Stimulated activated CD4-positive, alpha-beta T cell treated with anti-CD3 and anti-CD28 coated beads, TNF-alpha, amount 100 ng/mL, for 24 hours (primary cell): ENCODE measurements at places on chromosomes 1 and 21.

DNA sequence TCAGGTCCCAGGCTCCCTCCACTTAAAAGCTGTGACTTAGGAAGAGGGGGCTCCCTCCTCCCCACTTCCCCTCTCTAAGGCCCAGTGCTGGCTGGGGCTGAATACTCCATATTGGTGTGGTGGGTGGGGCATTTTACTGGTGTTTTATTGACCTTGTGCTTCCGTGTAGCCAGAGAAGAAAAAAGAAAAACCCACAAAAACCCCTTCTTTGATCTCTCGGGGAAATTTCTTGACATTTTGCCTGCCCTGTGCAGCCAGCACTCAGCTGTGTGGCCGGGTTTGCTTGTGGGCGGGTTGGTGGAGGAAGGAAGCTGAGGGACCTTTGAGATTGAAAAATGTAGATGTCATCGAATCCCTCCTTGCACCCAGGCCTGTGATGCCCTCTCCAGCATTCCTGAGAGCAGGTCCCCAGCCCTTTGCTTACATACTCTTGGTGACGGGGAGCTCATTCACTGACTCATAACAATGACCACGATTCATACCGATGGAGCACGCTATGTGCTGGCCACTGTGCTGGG lies 24.8 kb downstream of the TNFRSF8 start:
- DNase-seq, result no peak

DNA sequence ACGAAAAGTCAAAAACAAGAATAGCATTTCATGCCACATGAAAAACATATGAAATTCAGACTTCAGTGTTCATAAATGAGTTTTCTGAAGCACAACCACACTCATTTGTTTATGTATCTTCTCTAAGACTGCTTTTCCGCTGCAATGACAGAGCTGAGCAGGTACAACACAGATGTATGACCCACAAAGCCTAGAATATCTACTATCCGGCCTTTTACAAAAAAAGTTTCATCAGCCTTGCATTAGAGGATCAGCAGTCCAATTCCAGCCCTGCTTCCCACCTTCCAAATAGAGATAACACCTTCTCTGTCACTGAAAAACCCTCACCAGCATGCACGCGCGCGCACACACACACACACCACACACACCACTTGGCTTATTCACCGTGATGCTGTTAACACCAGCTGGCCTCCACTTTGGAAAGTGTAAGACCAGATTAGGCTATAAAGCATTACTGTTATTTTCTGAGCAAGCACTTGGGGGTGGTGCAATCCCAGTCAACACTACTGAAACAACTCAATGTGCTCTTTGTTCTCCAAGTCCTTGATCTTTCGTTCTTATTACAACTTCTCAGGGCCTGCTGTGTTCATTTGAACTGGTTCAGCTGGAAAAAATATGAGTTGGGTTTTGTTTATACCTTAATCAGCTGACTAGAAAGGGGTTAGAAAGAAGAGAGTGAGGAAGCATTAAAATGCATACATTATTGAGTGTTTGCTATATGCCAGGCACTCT lies 90.0 kb downstream of the GLUL start:
- no peak for DNase-seq

GRCh38 chr1:98019747-98020146 lies 98.9 kb upstream of the DPYD start:
- DNase-seq, result no peak

DNA sequence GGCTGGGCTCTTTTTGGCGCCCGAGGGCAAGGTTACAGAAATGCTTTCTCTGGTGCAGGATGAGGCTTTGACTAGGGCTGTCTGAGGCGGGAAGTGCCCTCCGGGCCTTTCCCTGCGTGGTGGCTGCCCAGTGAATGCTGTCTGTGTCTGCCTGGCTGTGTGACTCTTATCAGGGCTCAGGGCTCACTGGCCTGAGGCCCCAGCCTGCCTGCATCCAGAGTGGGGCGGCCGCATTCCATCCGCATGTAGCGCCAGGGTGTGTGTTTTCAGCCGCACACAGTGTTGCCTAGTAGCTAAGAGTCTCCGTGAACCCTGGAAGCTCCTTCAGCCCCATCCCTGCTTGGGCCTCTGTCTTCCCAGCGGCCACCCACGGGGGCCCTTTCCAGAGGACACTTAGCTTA lies 59.1 kb downstream of the FAAP20 start:
- DNase-seq, result no peak

DNA sequence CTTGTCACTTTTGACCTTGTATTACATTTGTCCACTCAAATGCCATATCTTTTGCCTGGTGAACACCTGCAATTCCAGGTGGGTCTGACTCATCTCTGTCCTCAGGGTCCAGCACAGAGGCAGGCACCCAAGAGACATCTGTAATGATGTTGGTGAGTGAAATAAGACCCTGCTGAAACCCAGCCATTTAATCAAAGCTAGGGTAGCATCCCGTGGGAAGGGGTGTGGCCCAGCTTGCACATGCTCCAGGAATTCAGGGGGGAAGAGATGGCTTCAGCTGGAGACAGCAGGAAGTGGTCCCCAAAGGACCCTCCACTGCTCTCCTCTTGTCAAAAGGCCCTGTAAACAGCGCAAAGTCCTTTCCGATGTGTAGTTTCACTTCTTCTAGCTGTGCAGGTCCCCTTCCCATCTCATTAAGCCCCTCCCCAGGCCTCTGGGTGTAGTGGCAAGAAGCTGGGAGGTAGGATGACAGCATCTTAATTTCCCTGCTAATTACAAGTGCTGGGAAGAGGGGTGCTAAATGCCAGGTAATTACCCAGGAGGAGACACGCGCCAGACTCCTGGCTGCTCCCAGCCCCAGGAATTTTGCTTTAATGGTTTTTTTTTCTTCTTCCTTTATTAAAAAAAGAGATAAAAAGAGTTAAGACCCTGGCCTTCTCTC lies 54.4 kb upstream of the TRABD2B start:
- DNase-seq, result no peak

DNA sequence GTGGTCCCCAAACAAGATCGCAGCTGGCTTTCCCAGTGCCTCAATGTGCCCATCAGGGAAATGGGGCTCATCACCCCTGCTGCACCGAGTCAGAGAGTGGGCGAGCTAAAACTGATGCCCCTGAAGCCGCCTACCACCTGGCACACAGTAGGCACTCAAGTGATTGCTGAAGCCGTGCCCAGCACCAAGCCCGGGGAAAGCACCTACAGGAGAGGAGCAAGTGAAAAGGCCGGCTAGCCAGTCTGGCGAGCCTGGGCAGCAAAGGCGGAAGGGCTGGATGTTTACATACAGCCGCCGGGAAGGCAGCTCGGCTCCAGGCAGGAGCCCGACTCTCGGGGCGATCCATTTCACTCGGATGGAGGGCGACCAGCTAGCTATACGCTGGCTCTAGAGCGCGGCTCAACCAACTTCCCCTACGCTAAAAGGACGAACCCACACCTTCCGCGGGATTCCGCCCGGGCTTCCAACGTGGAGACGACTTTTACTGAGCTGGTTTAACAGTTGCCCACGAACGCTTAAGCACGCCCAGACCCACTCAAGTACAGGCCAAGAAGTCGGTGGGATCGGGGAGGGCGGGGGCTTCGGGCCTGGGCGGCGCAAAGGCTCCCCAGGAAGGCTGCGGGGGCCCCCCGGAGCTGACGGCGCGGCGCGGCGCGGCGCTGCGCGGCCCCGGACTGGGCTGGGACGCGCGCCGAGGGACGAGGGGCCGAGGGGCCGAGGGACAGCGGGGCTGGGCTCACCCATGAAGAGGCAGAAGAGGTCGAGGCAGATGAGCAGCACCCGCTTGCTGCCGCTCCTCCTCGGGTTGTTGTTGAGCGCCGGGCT lies 1.0 kb downstream of the PLPP3 start:
- DNase-seq, result no peak

- DNase-seq, result no peak
Measured at GRCh38 chr1:156217871-156218270, 5.1 kb downstream of the PMF1 start.

DNA sequence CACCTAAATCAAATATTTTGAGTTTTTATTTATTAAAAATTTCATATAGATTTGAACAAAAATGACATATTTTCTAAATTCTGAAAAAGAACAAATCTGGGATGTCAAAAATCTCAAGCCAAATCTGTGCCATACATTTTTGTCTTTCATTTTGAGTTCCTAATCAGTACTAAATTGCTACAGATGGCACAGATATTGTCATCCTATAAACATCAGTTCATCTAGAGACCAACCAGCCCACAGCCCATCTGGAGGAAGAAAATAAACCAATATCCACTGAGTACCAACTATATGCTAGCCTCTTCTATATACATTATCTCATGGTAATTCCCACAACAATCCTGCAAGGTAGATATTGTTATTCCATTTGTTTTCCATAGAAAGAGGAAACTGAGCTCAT lies 156.8 kb upstream of the ATP1B1 start:
- DNase-seq, result no peak

DNA sequence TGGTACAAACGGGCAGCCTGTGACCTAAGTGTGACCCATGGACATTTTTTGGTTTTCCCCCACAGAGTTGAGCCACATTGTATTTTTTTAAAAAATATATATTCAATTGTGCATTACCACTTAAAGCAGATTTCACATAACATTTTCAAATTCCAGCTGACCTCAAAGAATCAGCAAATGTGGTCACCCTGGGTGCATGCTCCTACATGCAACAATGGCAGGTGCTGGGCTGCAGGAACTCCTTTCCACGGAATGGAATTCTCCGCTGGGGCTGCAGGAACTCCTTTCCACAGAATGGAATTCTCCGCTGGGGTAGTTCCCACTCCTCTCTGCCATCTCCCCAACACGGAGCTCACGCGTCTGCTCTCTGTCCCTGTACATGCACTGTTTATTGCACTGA lies 68.7 kb downstream of the MAP10 start:
- DNase-seq, result no peak
